Hepatocyte (in vitro differentiated cells): ENCODE measurements at places on chromosomes 4 and X.

DNA sequence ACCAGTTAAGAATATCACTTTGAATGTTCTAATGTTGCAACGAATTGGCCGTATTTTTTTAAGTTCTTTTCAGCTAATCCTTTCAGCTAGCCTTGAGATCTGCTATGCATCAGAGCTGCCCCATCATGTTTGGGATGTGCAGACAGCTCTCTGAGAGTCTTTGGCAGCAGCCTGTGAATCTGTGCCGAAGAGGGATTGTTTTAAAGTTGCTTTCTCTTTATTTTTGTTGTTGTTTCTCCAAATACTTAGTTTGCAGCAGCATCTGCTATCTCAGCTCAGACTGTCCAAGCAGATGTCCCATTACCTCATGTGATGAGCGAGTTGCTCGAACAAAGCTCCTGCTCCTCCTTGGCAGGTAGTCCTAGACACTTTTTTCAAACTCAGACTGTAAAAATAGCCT lies 1002.5 kb upstream of the INTU start:
- DNase-seq: peak; percentile 17

DNA sequence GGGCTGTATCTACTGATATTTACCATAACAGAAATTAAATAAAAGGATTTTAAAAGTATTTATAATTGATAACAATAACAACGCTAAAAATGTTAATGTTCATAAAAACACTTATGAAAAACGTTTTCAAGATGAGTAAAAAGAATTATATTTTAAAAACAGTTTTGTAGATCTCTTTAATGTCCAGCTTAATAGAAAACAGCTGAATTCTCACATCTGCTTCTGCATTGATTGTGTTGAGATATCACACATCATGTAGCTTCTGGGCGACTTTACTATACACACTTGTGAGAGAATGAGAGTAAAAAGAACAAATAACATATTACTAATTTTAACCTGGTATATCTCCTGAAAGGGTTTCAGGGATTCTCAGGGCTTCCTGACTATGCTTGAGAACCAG lies 83.6 kb downstream of the NCAPG start:
- no peak for DNase-seq

DNA sequence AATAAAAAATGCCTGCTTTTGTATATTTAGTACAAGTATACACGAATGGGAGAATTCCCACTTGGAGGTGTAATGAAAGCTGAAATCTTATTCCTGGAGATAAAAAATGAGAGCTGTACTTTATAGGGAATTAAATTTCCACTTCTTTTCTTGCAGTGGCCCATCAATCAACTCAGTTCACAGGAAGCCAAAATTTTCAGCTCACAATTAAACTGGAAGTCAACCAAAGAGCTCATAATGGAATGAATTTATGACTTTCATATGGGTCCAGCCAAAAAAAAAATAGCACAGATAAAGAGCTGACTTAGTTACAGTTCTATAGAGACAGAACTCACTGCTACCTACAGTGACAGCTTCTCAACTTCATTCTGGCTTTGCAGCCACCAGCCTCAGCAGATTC lies 115.2 kb upstream of the TBC1D9 start:
- DNase-seq: no peak

- DNase-seq: no peak
Observed at GRCh38 chr4:90246816-90247215, 119.6 kb downstream of the CCSER1 start.

GRCh38 chrX:88886908-88887307 lies 139.9 kb downstream of the CPXCR1 start:
- DNase-seq: peak; percentile 15

- DNase-seq: no peak
Observed at GRCh38 chr4:151853034-151853433, 92.2 kb upstream of the GATB start.

DNA sequence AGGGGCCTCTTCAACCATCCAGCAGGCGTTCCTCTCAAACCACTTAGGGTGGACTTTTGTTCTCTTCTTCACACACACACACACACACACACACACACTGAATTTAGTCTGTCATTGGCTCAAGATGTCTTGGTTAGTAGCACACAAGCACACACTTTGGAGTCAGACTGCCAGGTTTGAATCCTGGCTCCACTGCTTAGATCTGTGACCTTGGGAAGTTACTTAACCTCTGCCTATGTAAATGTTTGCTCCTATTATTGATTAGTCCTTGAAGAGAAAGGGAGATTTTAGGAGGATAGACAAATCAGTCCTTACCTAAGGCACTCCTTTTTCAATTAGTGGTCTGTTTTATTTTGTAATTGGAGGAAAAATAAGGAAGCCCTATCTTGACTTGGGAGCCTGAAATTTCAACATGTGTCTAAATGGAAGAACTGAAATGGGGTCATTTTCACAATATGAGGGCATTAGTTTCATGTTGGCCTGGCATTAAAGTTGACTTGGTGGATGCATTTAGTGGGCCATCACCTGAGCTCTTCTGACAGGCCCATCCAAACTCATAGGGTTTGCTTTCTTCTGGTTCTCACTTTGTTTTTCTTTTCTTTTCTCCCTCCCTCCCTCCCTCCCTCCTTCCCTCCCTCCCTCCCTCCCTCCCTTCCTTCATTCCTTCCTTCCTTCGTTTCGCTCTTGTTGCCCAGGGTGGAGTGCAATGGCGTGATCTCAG lies 13.3 kb upstream of the TMEM131L start:
- no peak for DNase-seq

GRCh38 chr4:70654605-70655011 lies 11.7 kb downstream of the JCHAIN start:
- no peak for DNase-seq

- no peak for DNase-seq
Observed at GRCh38 chr4:94570558-94570957, 118.8 kb downstream of the PDLIM5 start.

DNA sequence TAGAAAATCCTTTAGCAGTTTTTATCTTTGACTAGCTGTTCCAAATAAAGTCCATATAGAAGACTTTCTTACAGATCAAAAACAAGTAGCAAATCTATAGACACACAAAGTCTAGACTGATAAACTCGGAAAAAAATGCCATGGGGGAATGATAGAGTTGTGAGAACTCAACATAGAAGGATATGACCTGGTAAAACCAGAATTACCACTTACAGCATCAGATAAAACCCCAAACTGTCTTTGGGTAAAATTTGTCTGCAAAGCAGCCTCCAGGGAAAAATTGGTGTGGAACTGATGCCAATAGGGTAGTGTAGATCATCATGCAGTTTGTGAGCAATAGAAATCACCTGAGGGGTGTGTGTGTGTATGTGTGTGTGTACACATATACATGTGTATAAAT lies 579.1 kb downstream of the SPOCK3 start:
- no peak for DNase-seq

DNA sequence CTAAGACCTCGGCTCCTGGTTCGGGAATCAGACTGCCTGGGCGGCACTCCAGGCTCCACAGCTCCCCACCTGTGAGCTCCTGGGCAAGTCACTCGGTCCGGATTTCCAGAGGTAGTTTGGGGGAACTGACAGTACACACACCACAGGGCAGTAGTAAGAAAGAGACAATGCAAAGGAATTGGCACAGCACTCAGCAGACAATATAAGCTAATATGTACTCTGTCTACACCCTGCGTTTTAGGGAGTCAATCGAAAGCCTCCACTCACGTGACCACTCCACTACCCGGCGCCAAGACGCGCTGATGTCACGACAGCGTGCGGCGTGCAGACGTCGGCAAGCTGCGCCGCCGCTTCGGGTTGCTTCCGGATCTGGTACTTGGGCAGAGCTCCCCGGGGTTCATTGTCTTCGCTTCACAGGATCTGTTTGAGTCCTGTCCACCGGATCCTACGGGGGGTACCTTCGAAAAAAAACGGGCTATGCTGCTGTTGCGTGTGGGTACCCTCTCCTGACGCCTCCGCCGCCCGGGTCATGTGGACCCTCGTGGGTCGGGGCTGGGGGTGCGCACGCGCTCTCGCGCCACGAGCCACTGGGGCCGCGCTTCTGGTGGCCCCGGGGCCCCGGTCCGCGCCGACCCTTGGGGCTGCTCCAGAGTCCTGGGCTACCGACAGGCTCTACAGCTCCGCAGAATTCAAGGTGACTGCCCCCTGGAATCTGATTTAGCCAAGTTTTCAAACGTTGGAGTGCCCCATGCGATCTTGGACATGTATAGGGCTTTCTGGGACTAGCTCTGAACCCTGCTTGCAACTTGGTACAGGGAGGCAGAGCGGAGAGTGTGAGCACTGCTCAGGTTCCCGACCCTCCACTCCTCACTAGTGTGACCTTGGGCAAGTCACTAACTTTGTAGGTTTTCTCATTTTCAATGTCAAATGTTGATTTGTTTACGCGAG lies at the start of gene GUF1:
GUF1 (plus strand) TSS at position 327 of the 948 bp plus-strand sequence; CDS start at position 530, 203 bp downstream.
- peak; percentile 96 for DNase-seq

GRCh38 chr4:38290366-38290765 lies 330.2 kb downstream of the PTTG2 start:
- DNase-seq: no peak

DNA sequence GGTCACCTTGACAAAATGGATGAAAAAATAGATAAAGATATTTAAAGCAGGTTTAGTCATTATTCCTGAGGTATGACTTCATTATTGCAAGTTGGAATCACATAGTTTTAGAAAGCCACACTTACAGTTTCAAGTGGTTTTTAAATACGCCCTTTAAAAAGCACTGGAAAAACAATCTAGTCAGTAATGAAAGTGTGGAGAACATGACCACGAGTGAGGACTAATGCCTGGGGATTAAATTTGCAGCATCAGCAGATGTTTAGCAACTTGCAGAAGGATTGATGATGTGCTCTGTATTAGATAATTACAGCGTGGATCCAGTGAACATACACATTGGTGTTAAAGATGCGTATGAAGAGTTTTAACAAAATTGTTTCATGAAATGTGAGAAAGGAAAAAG lies 5.9 kb downstream of the SPARCL1 start:
- DNase-seq: no peak

DNA sequence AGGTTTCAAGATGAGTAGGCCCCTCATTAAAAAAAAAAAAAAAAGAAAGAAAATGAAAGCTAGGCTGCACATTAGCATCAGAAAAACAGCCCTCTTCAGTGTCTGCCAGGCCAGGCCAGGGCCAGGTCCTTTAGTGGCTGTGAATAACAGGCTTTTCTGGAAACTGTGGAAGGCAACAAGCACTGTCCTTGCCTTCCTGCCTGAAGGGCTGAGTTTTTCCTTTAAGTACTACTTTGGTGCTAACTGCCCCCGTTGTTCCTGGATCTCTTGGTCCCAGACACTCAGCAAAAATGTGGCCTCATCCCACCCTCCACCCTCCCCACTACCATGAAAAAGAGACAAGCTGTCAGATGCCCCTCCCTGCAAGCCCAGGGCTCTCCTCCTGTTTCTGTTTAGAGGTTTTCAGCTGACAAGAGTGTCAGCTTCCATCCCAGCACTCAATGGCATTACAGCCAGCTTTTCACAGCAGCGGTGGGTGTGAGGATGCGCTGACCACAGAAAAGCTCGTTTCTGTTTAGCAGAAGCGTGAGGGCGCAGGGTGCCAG lies 174.2 kb downstream of the NHS start:
- no peak for DNase-seq

GRCh38 chr4:56637154-56637553 lies 43.9 kb downstream of the HOPX start:
- no peak for DNase-seq

DNA sequence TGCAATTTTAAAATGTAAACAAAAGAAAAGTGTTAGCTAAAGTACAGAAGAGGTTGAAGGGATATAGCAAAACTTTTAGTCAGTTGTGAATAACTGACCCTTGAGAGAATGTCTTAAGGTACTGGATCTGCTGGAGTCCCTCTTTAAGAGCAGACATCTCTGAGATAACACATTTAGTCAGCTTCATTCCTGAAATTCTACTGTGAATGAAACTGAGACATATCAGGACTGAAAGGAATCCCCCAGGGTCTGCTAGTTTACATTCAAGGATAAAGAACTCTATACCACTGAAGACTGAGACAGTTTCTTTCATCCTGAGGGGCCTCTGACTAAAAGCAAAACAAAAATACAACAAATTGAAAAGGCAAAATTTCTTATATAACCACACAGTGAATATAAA lies 54.4 kb downstream of the PGRMC1 start:
- DNase-seq: no peak

DNA sequence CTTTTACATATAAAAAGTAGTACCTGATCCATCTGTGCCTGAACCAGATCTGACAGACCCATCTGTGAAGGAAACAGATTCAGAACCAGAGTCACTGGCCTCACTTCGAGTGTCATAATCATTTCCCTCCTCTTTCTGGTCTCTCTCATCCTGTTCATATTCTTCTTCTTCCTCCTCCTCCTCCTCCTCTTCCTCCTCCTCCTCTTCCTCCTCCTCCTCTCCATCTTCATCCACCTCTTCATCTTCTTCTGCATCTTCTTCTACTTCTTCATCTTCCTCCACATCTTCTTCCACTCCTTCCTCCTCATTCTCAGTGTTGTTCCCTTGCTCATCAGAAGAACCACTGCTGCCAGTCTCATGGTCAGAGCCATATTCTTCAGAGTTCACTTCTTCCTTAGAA lies 12.9 kb downstream of the YTHDC1 start:
- DNase-seq: no peak

DNA sequence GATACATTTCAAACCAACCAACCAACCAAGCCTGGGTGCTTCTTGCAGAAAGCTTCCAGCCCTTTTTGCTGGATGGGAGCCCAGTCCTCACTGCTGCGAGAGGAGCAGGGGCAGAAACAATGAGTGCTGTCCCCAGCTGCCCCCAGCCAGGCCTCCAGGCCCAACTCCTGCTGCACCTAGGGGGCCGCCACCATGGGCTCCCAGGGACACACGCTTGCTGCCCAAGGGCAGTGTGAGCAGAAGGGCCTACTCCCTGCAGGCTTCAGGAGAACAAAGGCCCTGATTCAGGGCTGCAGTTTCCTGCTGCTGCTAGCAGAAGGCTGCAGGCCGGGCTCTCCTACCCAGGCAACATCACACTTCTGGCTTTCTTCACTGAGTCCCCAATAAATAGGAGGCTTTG lies 37.7 kb upstream of the ENPP6 start:
- DNase-seq: no peak

DNA sequence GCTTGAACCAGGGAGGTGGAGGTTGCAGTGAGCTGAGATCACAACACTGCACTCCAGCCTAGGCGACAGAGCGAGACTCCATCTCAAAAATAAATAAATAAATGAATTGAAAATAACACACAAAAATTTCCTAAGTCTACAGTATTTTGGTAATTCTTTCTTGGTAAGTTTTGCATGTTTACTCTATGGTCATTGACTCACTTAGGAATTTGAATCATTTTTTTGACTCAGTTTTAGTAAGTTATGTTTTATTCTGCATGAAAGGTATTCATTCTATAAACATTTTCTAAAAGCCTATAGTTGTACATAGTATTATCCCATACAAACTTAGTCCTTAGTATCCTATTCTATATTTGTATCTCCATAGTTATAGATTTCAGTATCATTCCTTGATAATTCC lies 772.9 kb upstream of the SLIT2 start:
- DNase-seq: no peak

DNA sequence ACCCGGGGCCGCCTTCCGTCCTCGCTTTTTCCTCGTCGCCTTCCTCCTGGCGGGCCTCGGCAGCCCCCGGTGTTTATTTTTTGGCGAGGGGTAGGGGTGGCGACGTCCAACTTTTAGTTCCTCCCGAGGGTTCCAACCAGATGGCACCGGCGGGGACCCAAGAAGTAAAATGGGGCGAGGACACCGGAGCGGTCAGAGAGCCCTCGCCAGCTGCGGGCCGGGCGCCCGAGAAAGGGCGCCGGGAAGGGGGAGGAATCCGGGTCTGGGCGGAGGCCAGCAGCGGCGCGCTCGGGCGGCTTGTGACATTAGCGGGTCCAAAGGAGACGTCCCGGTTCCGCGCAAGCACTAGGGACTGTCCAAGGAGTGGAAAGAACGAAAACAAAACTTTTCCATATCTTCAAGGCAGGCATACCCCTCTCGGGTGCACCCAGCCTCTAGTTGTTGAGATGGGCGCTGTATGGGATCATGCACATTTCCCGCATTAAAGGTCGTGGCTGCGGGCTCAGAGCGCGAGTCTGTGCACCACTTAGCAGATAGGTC lies 691 bp upstream of the USP46 start:
- peak; percentile 74 for DNase-seq
